NCI-H2081 treated with DMSO at 0.1 percent for 48 hours (cell line): ENCODE measurements at places on chromosomes 2 and 18.

DNA sequence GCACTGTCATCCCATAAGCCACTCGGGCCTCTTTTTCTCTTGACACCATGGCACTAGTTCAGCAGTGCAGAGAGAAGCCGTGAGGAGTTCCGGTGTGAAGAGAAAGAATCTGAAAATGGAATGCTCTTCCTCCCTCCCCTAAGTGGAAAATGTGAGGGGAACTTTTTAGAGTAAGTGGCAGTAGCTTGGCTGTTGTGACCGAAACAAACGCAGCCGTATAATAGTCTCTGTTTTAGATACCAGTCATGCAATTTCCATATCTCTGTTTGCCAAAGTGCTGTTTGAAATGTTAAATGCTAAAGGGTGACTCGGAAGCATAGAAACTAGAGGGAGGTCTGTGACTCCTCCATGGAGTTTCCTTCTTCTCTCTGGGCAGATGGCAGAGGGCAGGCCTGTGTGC lies 122.9 kb downstream of the MTCL1 start:
- DNase-seq = no peak

DNA sequence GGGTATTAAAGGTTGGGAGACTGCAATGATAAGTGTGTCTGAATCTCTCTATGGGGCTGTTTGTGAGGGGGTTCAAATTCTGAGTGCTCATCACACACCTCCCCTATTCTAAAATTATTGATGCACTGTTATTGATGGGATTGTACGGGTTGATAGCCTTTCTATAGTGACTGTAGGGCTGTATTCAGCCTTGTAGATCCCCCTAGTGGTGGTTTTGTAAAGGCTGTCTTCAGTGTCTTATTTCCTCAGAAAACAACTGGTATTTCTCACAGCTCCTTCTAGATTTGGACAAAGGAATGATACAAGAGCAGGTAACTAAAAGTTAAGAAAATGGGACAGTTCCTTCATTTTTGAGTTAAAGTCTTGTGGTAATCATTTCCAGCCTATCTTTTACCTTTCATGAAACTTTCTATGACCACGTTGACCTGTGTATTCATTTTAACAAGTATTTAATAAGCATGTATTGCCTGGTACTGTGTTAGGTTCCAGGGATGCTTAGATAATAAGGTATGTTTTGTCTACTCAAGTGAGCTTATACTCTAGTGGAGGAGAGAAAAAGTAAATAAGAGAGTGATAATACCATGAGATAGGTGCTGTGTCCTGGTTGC lies 21.2 kb downstream of the SMAD4 start:
- no peak for DNase-seq

- no peak for DNase-seq
Measured at GRCh38 chr2:239246723-239247122, 154.1 kb downstream of the HDAC4 start.

GRCh38 chr2:23120161-23120560 lies 264.8 kb upstream of the KLHL29 start:
- no peak for DNase-seq

- DNase-seq = no peak
Measured at GRCh38 chr2:195505701-195506100, 151.3 kb upstream of the SLC39A10 start.

DNA sequence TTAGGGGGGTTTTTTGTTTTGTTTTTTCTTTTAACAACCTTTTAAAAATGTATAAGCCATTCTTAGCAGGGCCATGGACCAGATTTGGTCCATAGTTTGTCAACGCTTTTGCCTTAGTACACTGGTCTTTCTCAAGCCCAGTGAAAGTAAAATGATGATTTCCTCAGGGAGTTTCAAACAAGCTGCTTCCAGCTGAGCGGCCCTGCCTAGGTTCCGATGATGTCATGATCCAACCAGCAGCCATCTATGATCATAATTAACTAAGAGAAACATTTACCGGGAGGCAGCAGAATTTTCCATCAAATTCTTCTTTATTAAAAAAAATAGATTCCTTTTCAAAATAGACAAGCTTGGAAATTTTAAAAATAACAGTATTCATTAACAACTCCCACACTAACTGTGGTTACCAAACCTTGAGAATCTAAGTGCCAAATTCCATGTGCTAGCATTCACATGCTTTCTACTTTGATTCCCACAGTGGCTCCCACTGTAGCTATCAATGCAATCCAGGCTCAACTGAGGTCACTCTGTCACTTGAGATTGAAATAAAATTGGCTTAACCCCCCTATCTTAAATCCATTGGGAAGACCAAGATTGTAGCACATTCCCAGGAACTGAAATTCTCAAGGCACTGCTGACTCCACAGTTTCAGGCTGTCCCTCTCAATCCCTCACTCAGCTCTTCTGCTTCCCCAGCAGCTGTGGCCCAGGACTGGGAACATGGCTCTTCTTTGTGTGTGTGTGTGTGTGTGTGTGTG lies 148.9 kb downstream of the RNF152 start:
- DNase-seq = no peak

DNA sequence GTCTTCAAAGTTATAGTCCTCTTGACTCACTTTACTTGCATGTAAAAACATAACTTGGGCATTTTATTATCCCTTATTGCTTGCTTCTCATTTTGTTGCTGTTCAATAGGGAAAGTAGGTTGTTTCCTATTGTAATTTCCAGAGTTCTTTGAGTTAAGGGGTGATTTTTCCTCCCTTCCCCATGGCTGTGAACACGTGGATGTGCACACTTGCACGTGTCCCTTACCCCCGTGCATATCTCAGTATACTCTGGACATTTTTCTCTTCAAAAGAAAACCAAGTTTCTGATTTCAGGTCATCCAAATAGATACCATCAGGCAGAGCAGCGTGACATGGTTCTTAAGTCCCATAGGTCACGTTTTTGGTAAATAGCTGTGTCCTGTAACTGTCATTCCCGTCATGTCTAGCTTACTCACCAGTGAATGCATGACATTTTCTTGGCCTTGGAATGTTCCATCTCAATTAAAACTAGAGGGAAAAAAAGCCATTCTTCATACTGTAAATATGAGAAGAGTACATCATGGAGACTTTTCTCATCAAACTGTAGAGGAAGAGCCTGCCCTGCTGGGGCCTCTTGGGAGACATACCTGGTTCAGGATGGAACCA lies 83.3 kb upstream of the KCNE4 start:
- DNase-seq = no peak

GRCh38 chr18:63758615-63759240 lies 16.5 kb upstream of the SERPINB7 start:
- no peak for DNase-seq

- no peak for DNase-seq
Measured at GRCh38 chr2:6975988-6976387, 58.8 kb downstream of the RNF144A start.

DNA sequence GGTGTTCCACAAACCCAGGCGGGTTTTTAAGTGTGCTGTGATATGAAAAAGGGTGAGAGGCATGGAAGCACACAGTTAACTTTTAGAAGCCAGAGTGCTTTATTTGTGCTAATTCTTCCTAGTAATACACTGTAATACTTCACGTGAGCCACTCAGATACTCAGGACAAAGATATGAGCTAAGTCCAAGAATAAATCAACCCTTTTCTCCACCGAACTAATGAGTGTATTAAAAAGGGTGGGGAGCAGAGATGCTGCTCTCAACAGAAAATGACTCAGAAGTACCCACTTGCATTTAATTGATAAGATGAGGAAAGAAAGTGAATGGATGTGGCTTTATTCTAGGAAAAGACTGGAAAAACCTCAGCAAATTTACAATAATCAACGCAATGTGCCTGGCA lies 79.9 kb downstream of the UXS1 start:
- DNase-seq = no peak

- no peak for DNase-seq
Measured at GRCh38 chr18:35355140-35355618, 11.0 kb upstream of the ZNF24 start.

DNA sequence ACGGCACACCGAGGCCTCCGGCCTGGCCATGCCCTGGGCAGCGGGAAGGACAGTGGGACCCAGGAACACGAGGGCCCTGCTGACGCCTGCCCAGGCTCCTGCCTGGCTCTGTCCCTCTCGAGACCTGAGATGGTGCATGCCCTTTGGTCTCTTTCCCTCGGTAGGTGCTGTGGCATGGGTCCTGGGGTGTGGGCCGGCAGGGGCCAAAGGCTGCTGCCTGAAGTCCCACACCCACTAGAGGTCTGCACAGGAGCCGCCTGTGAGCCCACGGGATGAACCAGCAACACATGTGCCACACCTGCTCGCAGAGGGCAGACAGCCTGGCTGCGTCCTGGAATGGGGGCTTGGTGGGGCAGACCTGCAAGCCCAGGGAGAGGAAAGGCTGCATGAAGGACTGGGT lies 73.3 kb downstream of the NDUFA10 start:
- DNase-seq = no peak

GRCh38 chr2:111945444-111946293 lies 47.3 kb downstream of the MERTK start:
- DNase-seq = no peak

DNA sequence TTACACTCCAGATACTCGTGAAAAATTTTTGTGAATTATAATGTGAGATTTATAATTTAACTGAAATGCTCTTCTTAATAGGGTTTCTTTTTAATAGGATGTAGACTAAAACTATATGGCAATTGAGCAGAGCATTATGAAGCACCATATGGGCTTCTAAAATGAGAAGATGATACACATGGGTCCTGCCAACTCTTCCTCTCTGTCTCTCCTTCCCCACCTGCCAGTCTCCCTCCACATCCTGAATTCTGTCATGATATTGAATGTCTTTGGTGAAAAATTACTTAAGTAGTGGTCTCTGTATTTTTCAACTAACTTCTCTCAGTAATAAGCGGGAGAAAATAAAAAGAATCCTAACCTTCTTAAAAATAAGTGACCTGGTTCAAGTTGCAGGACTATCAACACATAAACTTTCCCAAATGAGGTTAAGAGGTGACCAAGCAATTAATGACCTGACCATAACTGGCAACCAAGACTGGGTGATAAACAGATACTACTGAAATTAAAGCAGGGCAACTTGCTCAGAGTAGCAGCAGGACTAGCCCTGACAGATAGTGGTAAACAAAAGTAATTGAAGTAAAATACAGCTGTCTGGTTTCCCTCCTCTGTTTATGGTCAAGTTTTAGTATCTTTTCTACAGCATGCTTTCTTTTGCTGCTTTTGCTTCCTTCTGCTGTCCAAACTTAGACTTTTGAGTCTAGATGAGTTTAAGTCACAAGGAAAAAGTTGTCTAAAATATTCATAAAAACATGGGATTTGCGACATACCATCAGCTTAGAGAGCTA lies 117.1 kb upstream of the PDE1A start:
- no peak for DNase-seq

DNA sequence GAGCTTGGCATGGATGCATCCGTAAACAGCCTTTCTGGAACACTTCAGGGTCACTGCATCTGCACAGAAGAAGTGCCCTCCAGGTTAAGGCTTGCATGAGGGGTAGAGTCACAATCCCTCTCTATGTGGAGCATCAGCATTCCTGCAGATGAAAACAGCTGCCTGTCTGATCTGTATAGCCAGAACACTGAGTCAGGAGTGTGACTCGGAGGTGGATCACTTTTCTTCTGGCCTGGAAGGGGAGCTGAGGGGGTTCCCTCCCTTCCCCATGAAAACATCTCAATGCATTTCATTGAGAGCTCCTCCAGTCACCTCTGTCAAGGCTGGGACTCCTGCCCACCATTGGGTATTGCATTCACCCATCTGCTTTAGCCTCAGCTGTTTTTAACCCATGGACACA lies 72.5 kb upstream of the SERPINE2 start:
- no peak for DNase-seq

GRCh38 chr2:182165202-182165601 lies 179.5 kb downstream of the PPP1R1C start:
- DNase-seq = no peak

DNA sequence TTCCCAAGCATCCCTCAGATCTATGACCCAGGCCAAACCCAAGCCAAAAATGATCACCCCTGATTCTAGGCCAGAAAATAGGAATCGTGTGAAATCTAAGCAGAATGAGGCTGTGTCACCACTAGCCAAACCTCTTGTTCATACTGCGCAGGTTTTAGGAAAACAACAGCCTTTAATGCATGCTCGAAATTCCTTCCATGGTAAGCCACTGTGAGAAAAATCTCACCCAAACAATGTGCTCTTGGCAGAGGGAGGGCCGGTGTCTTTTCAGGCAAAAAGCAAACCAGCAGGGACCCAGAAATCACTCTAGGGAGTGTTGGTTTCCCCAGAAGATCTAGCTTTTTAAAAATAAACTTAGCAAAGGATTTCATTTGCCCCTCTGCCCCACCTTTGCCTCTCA lies 71.2 kb upstream of the FOSL2 start:
- no peak for DNase-seq

DNA sequence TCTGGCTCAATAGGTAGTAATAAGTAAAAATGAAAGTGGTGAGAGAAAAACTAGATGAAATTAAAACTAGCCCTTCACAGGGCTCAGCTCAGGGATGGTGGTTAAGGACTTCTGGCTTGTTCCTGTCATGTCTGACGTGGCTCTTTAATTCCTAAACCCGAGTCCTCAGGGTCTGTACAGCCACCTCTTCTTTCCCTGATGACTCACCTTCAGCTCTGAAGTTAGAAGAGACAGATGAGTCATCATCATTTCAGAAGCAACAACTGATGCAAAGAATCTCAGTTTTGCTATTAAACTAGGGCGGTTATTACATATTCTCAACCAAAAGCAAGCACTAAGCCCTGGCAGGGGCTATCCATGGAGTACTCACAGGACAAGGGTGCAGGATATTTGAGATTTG lies 24.0 kb upstream of the ITGB6 start:
- no peak for DNase-seq

GRCh38 chr2:208552943-208553342 lies 146.4 kb downstream of the PTH2R start:
- DNase-seq = no peak

- DNase-seq = no peak
Measured at GRCh38 chr18:26546875-26547645, 1.3 kb downstream of the KCTD1 start.

- no peak for DNase-seq
Measured at GRCh38 chr2:98388081-98388480, 41.8 kb downstream of the CNGA3 start.

GRCh38 chr2:30282081-30282480 lies 50.7 kb downstream of the LBH start:
- no peak for DNase-seq

DNA sequence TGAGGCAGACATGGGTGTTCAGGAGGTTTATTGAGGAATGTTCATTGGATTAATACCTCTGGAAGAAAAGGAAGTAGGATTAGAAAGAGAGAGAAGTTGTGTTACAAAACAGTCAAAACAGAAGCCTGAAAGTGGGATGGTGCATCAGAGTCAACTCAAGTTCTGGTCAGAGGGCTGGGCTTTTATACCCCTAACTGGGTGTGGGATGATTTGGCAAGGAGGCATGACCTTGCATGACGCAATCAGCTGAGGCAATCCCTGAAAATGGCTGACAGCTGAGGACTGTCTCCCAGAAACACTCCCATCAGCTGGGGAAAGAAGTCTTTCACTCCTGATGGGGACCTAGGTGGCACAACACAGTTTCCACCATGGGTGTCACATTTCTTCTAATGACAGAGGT lies 818.2 kb downstream of the SATB2 start:
- no peak for DNase-seq

- DNase-seq = no peak
Measured at GRCh38 chr18:39667905-39668304, 2102.3 kb upstream of the CELF4 start.
